Activated CD4-positive, alpha-beta memory T cell treated with anti-CD3 and anti-CD28 coated beads, Interleukin-2, amount 10 ng/mL, durations not matched to agents 7 days and 5 days (primary cell): ENCODE measurements at places on chromosomes 6 and 20. TPM values are rescaled to one million over a fixed set of nuclear protein-coding genes. Genes with fewer than 3 reads are reported as not detected.

DDX43 gene
- 0.88 TPM for total RNA-seq

TRIM40 gene
- total RNA-seq, result not detected

C2 gene
- 0.45 TPM for total RNA-seq

NSFL1C gene
- total RNA-seq, result 49.6 TPM

NCOA3 gene
- 83.1 TPM for total RNA-seq

RNF39 gene
- not detected for total RNA-seq

PRRT1 gene
- total RNA-seq, result 0.28 TPM

TNFAIP3 gene
- total RNA-seq, result 143 TPM

CHRNA4 gene
- not detected for total RNA-seq

FAM210B gene
- total RNA-seq, result 4.3 TPM

EFHC1 gene
- total RNA-seq, result 3.4 TPM

PKIB gene
- total RNA-seq, result 0.86 TPM

IYD gene
- not detected for total RNA-seq

BCL2L1 gene
- total RNA-seq, result 72.5 TPM

MUCL3 gene
- not detected for total RNA-seq

LGSN gene
- total RNA-seq, result 0.15 TPM

ENPP3 gene
- total RNA-seq, result 0.38 TPM
